SHP77 treated with DMSO at 0.1 percent for 48 hours (cell line): ENCODE measurements at places on chromosomes 11 and 22.

DNA sequence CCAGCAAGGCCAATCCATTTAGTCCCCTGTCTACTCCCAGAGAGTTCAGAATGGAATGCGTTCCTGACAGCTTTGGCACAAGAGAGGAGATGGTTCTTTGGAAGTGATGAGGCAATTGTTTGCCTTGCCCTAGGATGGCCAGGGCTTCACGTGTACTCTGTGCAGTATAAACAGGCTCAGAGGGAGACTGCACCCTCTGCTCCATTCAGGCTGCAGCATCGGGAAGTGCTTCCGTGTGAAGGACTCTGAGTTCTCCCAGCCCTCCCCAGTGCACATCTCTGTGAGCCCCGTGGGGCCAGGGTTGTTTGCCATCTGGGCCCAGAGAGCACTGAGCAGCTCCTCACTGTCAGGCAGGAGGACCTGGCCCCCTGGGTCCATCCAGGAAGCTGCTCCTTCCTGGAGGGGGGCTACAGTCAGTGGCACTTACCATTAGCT lies 215.3 kb upstream of the TBCEL start:
- no peak for DNase-seq

DNA sequence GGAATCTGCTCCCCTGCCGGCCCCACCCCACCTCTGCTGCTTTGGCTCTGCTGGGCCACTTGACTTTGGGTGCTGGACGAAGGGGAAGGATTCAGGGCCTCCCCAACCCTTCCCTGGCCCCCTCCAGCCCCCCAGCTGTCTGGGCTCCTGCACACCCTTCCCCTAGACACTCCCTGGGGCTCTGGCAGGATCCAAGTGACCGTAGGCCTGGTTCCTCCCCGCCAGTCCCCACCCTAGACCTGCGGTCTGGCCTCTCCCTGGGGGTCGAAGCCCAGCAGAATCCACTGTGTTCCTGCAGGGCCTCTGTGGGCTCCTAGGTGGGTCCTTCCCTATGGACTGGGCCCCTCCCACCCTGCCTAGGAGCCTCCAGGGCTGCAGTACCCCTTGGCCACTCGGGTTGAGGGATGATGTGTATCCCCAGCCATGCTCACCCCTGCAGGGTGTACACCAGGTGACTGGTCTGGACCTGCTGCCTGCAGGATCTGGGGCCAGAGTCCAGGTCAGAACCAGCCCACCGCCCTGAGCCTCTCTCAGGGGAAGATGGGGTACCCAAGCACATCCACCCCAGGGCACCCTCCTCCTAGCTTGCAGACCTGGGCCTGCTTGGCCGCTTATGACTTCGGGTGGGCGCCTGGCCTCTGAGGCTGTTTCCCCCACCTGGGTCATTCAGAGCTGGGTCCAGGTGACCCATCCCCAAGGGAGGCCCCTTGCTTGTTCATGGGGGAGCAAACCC lies 5.6 kb downstream of the PIM3 start:
- no peak for DNase-seq

DNA sequence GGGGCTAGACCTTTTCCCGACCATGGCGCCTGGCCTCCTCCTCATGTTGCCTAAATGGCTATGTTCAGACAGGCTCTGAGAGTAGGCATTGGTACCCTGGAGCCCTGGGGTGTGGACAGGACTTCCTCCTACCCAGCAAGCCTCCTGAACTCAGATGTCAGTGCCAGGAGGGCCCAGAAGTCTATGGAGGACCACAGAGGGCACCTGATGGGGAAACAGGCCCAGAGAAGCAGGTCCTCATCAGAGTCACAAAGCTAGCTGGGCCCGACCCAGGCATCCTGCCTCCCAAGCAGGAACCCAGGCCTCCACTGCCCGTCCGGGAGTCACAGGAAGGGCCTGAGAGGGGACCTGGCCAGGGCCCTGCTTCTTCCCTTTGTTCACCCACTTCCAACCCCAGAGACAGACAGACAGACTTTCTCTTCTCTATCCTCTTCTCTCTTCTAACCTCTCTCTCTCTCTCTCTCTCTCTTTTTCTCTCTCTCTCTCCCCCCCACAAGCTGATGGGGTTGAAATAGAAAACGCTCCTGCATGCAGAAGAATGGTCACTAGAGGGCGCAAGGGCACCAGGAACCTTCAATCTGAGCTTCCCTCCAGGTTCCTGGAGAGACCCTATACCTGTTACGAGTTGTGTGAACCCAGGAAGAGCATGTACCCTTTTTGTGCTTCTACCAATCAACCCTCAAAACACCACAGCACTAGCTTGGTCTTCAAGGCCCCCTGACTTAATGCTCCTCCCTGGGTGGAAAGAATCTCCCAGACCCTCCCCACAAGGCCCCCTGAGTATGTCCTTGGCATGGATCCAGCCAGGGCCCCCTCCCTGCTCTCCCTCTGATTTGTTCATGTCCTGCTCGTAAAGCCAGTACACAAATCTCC lies 27.1 kb downstream of the ARAP1 start:
- DNase-seq: peak; percentile 50

DNA sequence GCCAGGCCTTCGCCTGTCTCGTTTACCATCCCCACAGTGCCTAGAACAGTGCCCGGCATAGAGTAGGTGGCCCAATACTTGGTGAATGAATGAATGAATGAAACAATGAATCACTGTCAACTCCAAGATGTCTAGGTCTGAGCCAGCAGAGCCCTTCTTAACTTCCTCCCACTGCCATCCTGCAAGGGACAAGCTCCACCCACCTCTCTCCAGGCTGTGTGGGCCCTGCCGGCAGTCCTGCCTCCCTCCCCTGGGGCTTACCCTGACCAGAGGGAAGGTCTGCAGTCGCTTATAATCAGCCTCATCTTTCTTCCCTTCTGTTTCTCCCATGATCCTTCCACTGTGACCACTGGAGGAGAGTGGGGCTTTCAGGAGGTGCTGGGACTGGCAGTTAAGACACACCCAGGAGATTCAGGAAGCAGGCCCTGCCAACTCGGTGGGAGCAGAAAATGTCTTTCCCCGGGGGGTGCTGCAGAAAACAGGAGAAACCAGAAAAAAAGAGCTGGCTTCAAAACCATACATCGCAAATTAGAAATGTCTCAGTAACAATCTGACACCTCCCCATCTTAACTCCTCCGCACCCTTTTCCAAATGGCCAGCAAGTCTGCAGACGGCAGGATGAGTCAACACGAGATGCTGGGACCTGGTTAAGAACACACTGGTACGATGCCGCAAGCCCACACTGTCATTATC lies 11.4 kb downstream of the DNAL4 start:
- no peak for DNase-seq

DNA sequence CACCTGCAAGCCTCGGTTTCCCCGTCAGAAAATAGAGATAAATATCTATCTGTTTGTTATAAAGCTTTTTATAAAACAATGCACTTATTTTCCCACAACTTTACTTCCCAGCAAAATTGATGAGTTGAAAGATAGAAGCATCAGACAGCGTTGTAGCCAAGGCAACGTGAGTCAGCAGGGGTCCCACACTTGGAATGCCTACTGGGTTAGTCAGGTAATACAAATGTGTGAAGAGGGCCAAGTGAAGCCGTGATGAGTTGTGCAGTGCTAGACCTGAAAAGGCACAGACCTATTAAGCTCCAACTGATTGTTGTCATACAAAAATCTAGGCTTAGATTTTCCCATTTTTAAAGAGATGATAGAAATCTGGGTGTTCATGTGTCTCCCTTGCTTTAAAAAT lies 118.7 kb downstream of the PGR start:
- DNase-seq: no peak

GRCh38 chr11:127259102-127259501 lies 258.5 kb upstream of the KIRREL3 start:
- DNase-seq: no peak
